ENCODE measurements at places on chromosomes 16 and 17. TPM values are rescaled to one million over a fixed set of nuclear protein-coding genes. Genes with fewer than 3 reads are reported as not detected.

DNA sequence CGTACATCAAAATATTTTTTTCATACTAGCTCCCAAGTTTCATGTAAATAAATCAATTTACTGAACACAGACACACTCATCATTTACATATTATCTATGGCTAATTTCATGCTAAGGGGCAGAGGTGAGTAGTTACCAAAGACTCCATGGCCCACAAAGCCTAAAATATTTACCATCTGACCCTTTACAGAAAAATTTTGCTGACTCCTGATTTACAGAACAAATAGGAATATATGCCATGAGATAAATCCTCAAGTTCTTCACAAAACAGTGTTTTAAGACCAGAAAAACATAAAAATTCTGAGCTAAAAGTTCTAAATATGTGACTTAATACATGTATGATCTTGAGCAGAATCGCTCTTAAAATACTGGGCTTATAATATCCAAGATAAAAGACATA, 36.6 kb upstream of the PHLPP2 start:
- no peak overlapping the region for H3K4me3 ChIP-seq
- H3K27ac ChIP-seq, result no peak overlapping the region
- no peak for DNase-seq
- peaks cover under 1% of the 10 kb centered on the region for H3K4me1 ChIP-seq
- H3K36me3 ChIP-seq, result peaks cover 66% of the 10 kb centered on the region
- H3K27me3 ChIP-seq, result no peaks in the 10 kb centered on the region

DNA sequence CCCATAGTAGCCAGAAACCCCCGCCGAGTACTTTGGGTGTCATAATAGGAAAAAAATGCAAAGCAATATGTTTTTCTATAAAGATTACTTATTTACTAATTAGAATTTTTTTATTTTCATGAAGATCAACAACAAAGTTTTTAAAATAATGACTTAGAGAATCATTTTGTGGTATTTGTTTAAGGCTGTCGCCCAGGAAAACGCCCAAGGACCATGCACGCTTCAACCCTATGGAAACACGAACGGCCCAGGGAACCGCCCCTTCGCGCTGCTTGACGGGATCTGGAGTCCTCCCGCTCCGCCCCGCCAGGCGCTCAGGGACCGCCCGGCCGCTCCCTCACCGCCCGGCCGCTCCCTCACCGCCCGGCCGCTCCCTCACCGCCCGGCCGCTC, 408 bp upstream of the KPNA2 start:
- no peaks in the 10 kb centered on the region for H3K27me3 ChIP-seq
- H3K4me3 ChIP-seq, result peak overlapping the region; percentile 96
- H3K27ac ChIP-seq, result peak overlapping the region; percentile 96

- H3K27me3 ChIP-seq, result peaks cover 49% of the 10 kb centered on the region
- peaks cover 9% of the 10 kb centered on the region for H3K4me1 ChIP-seq
- no peak overlapping the region for H3K27ac ChIP-seq
- no peak overlapping the region for H3K4me3 ChIP-seq
- no peak for DNase-seq
These were observed 530 bp downstream of the GSG1L start for GRCh38 chr16:28062847-28063521.

The PRR35 gene
- total RNA-seq, result not detected

DNA sequence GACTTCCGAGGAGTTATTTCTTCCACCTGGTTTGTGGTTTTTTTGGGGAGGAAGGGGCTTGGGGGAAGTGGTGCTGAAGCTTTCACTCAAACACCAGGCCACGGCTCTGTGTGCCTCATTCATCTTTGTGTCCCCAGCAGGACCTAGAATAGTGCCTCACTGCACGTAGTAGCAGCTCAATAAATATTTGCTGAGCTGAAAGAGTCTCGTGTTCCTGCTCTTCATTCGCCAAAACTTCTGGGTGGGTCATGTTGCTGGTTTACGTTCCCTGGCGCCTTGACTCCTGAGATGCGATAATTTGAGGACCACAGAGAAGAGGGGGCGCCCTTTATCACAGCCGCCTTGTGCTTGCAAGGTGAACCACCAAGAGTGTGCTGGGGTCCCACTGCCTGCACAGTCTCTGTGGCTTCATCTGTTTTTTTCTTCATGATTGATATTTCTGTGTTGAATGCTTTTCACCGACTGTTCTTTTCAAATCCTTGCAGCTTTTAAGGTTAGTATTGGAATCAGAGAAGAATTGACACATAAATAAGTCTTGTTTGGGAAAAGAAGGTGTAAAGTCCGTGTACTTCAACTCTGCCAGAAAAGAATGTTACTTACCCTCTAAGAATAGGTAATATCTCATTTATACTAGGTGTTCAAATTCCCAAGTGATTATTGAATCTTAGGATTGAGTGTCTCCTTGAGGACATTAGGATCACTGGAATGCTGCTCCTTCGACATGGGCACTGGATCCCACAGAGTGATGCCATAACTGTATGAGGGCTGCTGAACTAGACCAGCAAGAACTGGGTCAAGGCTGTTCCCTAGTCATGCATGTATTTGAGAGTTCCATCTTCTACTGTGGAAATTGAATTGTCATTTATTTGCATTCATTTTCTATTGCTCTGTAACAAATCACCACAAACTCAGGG, 92.7 kb upstream of the CLEC18A start:
- peaks cover 14% of the 10 kb centered on the region for H3K36me3 ChIP-seq
- H3K4me3 ChIP-seq, result no peak overlapping the region
- no peaks in the 10 kb centered on the region for H3K27me3 ChIP-seq
- no peak for DNase-seq
- no peak overlapping the region for H3K27ac ChIP-seq

The TP53TG3F gene
- not detected for total RNA-seq

DNA sequence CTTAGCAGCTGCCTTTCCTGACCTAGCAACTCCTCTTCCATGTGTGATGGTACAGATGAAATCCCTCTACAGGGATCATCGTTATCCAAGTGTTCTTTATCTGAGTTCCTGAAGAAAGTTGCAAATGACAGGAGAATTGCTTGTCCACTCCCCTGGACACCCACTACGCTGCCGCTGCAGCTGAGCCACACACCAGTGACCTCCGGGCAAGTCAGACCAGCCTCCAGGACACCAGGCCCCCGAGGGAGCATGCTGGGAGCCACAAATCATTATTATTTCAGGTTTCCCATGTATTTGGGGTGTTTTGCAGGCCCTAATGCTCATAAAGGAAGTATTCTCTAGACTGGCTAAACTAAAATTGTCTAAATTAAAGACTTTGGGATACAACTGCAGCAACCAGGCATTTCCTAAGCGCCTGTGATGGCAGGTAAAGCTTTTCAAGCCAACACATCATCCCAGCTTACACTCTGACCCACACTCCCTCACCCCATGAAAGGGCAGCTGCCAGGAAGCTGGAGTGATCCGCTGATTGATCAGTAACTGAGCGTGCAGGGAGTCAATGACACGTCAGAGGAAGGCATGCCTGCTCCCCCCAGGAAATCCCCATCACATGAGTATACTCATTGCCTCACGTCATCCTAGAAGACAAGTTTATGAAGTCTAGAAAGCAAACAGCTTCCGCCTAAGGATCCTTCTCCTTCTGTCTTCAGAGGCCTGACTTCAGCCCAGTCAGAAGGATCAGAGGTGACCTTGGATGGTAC, 14.4 kb downstream of the FA2H start:
- no peak for DNase-seq
- H3K27ac ChIP-seq, result no peak overlapping the region
- no peaks in the 10 kb centered on the region for H3K4me1 ChIP-seq
